H1 (cell line): ENCODE measurements at places on chromosomes 11 and 22. TPM values are rescaled to one million over a fixed set of nuclear protein-coding genes. Genes with fewer than 3 reads are reported as not detected.

GRCh38 chr11:123382555-123383074 is 47.5 kb upstream of the GRAMD1B start:
- no peaks in the 10 kb centered on the region for H3K27me3 ChIP-seq
- no peak overlapping the region for H3K4me3 ChIP-seq
- no peaks in the 10 kb centered on the region for H3K36me3 ChIP-seq
- H3K4me1 ChIP-seq: peaks cover 4% of the 10 kb centered on the region

DNA sequence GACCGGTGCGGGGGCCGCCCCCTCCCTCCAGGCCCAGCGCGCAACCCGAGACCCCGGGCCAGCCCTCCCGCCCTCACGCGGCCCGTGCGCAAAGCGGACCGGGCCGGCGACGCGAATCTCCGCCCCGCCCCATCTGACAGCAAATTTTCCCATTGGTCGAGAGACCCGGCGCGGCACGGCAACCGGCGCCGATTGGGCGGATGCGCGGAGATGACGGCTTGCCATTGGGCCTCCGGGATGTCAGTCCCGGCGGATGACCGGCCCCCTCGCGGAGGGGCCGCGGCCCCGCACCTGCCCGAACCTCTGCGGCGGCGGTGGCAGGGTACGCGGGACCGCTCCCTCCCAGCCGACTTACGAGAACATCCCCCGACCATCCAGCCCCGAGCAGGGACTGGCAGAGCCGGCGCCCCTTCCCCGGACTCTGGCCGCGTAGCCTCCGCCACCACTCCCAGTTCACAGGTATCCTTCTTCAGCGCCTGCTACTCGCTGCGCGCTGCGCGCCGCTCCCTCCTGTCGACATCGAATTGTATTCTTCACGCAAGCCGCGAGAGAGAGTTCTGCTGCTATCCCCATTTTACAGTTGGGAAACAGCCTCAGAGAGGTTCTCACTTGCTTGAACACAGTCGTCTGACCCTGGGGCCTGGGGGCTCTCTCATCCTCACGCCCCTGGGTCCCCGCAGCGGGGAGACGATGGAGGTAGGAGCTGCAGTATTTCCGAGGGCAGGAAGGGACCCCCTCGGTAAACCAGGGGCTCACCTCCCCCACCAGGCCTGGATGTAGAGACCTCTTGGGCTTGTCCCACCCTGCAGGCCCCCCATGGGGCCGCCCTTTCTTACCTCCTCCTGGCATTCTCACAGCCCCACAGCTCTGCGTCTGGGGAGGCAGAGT is at the start of gene ARVCF:
Gene ARVCF (minus strand): TSS at position 90 of the 888 bp plus-strand sequence. CDS start 26,029 bp downstream, outside the sequence.
- no peak within 1 kb of the TSS for H3K27ac ChIP-seq
- H3K27me3 ChIP-seq: peaks cover 32% of the 10 kb centered on the region
- H3K36me3 ChIP-seq: no peaks in the 10 kb centered on the region
- H3K4me3 ChIP-seq: peak within 1 kb of the TSS; percentile 57

DNA sequence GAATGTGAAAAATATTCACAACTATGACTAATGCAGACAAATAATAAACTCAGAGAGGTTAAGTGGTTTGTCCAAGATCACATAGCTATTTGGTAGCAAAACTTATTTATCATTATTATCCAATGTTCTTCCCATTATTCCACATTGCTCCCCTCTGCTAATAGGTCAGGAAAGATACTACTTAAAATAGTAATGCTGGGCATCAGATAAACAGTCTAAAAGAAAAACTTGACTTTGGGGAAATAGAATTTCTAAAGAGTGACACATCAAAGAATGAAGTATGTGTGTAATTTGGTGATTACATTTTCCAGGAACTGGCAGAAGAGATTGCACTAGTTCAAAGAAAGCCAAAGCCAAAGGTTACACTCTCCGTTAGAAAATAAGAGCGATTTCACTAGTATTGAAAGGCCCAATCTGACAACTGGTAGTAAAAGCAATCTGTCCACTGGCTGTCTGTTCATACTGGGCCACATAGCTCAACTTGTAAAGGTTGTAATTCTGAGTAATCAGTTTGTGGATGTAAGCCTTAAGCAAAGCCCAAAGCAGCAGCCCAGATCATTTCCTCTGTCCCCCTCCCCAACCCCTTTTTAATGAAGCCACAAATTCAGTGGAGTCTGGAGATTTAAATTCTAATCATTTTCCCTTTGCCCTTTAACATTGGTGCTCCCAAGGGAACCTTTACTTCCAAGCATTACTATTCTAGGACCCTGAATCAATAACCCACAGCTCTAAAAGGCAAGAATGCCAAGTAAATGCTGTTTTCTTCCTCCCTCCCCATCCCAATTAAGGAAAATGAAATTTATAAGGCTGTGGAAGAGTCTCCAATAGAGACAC is 283.5 kb downstream of the TTC28 start:
- no peaks in the 10 kb centered on the region for H3K4me1 ChIP-seq
- no peak for DNase-seq
- no peak overlapping the region for H3K27ac ChIP-seq

DNA sequence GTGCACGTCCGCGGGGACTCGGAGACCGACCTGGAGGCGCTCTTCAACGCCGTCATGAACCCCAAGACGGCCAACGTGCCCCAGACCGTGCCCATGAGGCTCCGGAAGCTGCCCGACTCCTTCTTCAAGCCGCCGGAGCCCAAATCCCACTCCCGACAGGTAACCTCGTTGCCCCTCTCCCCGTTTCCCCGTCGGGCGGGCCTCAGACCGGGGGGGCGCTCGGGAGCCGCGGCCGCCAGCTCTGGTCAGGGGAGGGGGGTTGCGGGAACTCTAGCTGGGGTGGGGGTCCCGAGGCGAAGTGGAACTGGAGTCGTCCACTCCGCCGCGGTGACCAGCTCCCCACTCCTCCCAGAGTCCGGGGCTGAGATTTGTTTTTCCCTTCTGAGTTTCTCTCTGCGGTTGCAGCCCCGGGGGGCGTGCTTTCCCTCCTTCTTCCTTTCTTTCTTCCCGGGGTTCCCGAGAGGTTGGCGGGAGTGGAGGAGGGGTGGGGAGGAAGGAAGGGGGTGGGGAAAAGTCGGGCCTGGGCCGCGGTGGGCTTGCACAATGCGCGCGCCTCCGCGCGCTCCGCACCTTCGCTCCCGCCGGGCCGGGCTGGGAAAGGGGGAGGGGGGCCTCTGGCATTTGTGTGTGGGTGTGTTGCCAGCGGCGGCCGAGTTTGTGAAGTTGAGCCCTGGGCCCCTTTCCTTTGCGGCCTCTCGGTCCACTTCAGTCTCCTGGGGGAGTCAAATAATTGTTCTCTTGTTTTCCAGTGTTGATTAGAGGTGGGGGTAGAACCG is 952 bp downstream of the YAP1 start:
- H3K36me3 ChIP-seq: no peaks in the 10 kb centered on the region
- H3K4me3 ChIP-seq: peak overlapping the region; percentile 88
- H3K4me1 ChIP-seq: peaks cover 2% of the 10 kb centered on the region

Gene SLN
- total RNA-seq: not detected in 2 replicates

DNA sequence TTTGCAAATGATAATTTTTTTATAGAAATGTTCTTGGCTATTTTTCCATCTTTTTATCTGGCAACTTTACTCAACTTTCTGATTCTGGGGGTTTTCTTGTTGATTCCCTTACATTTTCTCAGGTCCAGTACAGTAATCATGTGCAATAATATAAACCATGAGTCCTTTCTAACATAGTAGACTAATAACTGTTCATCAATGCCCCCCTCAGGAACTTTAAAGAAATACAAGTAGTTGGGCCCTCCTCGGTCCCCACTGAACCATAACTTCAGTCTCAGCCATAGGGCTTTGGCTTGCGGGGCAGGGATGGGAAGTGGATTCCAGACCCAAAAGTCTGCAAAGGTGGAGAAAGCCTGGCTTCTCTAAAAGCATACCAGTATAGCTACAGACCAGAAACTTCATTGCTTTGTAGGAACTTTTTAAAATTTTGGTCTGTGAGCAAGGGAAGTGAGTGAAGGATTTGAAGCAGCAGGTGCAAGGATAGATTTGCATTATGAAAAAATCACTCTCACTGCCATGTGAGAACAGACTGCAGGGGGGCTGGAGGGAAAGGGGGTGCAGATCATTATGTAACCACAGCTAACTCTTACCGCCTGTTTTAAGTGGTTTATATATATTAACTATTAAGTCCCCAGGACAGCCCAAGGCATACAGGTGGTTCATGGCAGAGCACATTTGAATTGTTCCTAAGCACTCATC is 10.4 kb upstream of the TUB start:
- H3K36me3 ChIP-seq: no peaks in the 10 kb centered on the region
- peaks cover 18% of the 10 kb centered on the region for H3K4me1 ChIP-seq
- DNase-seq: no peak
- H3K27me3 ChIP-seq: no peaks in the 10 kb centered on the region; the same call in 1 of the 2 replicates

GRCh38 chr11:35214792-35215193 is 75.8 kb downstream of the CD44 start:
- DNase-seq: no peak
- H3K36me3 ChIP-seq: no peaks in the 10 kb centered on the region
- no peak overlapping the region for H3K27ac ChIP-seq
- H3K27me3 ChIP-seq: no peaks in the 10 kb centered on the region
- H3K4me3 ChIP-seq: no peak overlapping the region

Gene GPR83
- total RNA-seq: 1.3 and 1.5 TPM in 2 replicates

DNA sequence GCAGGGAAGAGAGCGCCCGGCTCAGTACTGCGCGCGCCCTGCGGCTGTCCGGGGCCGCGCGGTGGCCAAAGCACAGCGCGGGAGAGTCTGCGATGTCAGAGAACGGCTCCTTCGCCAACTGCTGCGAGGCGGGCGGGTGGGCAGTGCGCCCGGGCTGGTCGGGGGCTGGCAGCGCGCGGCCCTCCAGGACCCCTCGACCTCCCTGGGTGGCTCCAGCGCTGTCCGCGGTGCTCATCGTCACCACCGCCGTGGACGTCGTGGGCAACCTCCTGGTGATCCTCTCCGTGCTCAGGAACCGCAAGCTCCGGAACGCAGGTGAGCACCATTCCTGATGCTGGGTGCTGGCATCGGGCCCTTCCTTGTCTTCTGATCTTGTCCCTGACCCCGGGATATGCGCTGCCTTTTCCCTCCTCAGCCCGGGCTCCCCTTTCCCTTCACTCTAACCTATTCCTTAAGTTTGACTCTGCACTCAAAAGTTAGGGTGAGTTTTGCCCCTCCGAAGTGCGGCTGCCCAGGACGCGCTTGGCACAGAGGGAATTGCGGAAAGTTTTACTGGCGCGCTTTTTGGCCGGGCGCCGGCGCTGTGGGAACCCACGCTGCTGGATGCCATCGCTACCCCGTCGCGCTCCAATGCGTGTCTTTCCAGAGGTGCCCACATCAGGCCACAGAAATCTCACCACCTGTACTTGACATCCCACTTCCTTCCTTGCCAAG is at the start of gene MTNR1B:
Gene MTNR1B (plus strand): TSS at position 18 of the 714 bp plus-strand sequence. CDS start 75 bp downstream, at position 93.
- H3K4me3 ChIP-seq: peak within 1 kb of the TSS; percentile 72
- DNase-seq: peak; percentile 62
- H3K27me3 ChIP-seq: peaks cover 25% of the 10 kb centered on the region
- H3K27ac ChIP-seq: no peak within 1 kb of the TSS
- H3K4me1 ChIP-seq: no peaks in the 10 kb centered on the region

DNA sequence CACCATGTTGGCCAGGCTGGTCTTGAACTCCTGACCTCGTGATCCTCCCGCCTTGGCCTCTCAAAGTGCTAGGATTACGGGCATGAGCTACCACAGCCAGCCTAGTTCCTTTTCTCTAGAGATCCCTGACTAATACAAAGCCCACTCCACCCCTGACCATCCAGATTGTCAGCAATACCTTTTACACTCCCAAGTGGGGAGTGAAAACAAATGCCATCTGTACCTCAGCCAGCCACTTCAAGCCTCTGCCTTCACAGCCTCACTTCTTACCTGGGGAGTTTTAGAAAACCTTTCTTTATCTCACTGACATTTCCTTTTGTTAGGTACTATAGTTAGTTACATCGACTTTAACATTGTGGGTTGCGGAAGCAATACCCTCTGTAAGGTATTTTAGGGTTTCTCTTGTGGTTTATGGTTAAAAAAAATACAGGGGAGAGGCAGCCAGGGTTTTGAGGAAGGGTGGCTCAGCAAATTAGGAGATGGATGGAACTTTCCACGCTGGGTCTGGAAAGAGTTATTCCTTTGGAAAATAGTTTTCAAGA is 8.9 kb downstream of the TOM1 start:
- no peaks in the 10 kb centered on the region for H3K36me3 ChIP-seq
- no peak overlapping the region for H3K4me3 ChIP-seq
- H3K27me3 ChIP-seq: no peaks in the 10 kb centered on the region
- no peak for DNase-seq
- no peaks in the 10 kb centered on the region for H3K4me1 ChIP-seq

- no peak for DNase-seq
- no peaks in the 10 kb centered on the region for H3K27me3 ChIP-seq
- no peak overlapping the region for H3K27ac ChIP-seq
- H3K4me3 ChIP-seq: no peak overlapping the region
- no peaks in the 10 kb centered on the region for H3K36me3 ChIP-seq
Measured at GRCh38 chr11:87961606-87962005, 213.6 kb downstream of the RAB38 start.

Gene STK33
- total RNA-seq: 16.0 and 25.1 TPM in 2 replicates

DNA sequence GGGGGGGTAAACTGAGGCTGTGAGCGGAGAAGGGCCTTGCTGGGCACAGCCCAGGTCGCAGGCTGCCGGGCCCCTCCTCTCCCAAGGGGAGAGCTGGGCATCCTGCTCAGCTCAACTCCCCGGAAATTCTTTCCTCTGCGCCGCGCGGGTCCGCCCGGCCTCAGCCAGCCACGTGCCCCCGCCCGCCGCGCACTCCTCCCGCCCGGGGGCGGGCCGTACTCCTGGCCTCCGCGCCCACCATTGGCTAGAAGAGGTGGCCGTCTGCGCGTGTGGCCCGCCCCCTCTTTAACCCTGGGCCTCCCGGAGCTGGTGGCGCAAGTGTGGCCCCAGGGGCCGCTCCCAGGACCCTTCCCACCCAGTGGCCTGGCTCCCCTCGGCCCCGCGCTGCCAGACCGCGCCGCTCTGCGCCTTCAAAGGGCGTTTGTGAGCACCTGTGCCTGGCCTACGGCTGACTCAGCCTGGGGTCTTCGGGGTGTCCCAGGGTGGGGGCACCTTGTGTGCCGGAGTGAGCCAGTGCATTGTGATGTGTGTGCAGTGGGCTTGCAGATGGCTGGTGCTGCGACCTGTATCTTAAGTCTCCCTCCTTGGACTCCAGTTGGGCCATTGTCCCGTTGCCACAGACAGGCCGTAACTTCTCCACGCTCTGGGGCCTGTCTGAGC is 2.0 kb downstream of the MRGPRF start:
- DNase-seq: peak; percentile 88
- no peaks in the 10 kb centered on the region for H3K27me3 ChIP-seq
- no peak overlapping the region for H3K27ac ChIP-seq
- H3K4me1 ChIP-seq: peaks cover 41% of the 10 kb centered on the region
- H3K36me3 ChIP-seq: no peaks in the 10 kb centered on the region

DNA sequence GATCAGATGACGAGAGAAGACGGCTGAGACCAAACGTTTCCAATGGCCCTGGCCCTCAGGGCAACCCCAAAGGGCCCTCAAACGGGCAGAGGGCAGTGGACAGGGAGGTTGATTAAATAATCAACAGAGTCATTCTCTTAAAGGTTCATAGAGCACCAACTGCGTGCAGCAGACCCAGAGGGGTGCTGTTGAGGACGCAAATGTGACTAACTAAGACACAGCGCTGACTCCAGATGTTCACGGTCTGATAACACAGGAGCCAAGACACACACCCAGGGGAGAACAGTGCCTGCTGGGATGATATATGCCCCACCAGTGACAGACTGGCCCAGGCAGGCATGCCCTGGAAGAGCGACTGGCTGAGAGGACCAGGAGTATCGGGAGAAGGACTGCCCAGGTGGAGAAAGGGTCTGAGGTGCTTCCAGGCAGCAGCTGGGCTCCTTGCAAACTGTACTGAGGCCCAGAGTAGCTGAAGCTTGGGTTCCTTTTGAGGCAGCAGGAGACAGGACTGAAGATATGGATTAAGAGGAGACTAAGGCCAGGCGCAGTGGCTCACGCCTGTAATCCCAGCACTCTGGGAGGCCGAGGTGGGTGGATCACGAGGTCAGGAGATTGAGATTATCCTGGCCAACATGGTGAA is 7.7 kb downstream of the VWCE start:
- H3K27ac ChIP-seq: no peak overlapping the region
- no peak for DNase-seq
- no peaks in the 10 kb centered on the region for H3K4me1 ChIP-seq
- H3K27me3 ChIP-seq: peaks cover 2% of the 10 kb centered on the region; the same call in 1 of the 2 replicates
- no peak overlapping the region for H3K4me3 ChIP-seq
